ENCODE measurements at places on chromosomes 6 and 20.

DNA sequence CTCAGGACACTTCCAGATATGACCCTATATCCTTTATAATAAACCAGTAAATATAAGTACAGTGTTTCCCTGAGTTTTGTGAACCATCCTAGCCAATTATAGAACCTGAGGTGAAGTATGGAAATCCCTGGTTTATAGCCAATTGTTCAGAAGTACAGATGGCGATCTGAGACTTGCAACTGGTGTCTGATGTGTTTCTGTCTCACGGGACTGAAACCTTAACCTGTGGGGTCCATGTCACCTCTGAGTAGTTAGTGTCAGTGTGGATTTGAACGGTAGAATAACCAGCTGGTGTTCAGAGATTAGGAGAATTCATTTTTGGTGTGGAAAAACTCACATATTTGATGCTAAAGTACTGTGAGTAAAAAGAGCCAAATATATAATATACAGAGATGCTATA lies 606.6 kb downstream of the MAFB start:
- DNase-seq: no peak

- DNase-seq: no peak
Measured at GRCh38 chr6:75656479-75656878, 54.8 kb downstream of the SENP6 start.

DNA sequence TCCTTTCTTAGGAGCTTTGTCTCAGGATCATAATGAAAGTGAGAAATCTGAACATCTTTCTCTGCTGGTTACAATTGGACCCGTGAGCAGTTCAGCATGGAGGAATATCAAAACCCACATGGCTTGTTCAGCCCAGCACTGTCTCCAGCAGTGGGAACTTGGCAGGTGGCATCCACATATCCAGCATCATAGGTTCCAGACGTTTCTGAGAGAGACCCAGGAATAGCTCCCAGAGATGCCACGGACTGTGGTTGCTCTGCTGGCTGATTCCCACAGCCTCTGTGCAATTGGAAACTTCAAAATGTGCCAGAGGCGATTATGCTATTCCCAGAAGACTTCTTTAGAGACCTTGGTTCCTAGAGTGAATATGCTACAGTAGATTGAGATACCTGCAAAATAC lies 76.4 kb downstream of the PHACTR2 start:
- no peak for DNase-seq

GRCh38 chr20:2408111-2408510 lies 27.4 kb downstream of the TGM6 start:
- no peak for DNase-seq

DNA sequence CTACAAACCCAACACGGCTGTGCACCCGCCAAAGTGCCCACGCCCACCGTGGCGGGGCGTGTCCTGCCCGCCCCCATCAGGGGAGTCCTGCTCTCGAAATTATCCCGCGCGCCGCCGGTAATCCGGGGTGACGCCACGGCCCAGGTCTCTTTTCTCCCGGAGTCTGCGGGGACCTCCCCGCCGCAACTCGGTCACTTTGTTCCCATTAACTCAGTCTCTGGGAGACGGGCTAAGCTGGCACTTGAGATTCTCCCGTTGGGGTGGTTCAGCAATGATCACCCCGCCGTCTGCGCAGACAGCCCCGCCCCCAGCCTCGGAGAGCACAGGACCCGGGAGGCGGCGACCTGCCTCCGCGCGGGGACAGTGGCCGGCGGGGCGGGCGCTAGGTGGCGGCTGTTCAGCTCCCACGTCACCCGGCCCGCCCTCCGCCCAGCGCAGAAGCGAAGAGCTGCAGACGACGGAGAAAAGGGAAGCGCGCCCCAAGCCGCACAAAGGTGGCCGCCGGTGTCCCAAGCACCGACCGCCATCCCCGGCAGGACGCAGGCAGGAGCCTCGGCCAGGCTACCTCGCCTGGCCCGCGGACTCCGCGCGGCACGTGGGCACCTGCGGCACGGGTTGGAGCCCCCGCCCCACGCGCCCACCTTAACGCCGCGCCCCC lies 31.5 kb downstream of the SF3B5 start:
- DNase-seq: peak; percentile 82

DNA sequence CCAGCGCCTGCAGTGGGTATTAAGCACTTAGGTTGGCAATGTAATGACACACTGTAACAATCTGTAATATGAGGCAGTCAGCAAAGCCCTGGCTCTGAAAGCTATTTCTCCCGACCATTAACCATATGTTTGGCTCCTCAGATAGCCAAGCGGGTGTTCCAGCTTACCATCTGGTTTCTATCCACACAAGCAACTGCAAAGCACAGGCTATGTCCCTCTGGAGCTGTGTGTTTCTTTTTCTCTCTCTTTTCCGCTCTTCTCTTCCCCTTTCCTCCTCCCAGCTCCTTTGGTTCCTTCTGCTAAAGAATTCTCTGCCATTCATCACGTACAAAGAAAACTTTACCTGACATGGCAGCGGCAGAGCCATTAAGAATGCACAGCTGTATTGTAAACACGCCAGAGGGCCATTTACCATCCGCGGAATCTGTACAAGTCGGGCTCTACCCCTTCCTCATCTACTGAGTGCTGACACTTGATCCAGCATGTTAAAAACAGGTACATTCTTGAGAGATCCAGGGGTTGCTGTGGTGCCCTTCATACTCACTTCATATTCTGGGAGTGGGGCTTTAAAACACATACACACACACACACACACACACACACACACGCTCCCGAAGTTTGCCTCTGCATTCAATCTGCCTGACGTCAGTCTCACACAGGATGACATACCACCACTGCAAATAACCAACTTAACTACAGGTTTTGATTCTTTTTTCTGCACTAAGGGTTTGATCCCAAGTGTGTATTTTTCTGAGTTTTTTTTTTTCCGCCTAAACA lies 77.2 kb downstream of the BACH2 start:
- peak; percentile 4 for DNase-seq

GRCh38 chr6:118408863-118409262 lies 139.2 kb upstream of the PLN start:
- no peak for DNase-seq

All from SW480 (cell line).